ENCODE measurements at places on chromosomes 11 and 22. TPM values are rescaled to one million over a fixed set of nuclear protein-coding genes. Genes with fewer than 3 reads are reported as not detected.

FOLR2 gene
- not detected for total RNA-seq

APOL6 gene
- 21.5 TPM for total RNA-seq

SLC22A6 gene
- not detected for total RNA-seq

THAP7 gene
- 31.5 TPM for total RNA-seq

HORMAD2 gene
- total RNA-seq, result not detected

APOBEC3H gene
- 7.6 TPM for total RNA-seq

MIAT gene
- total RNA-seq, result 38.4 TPM

GGT1 gene
- total RNA-seq, result 52.9 TPM

HTR3B gene
- not detected for total RNA-seq

HBG2 gene
- not detected for total RNA-seq

PEX26 gene
- total RNA-seq, result 54.0 TPM

HEPHL1 gene
- total RNA-seq, result not detected

OR8G1 gene
- total RNA-seq, result not detected

WNT7B gene
- total RNA-seq, result not detected

ZDHHC5 gene
- 80.9 TPM for total RNA-seq

MICAL2 gene
- 501 TPM for total RNA-seq

TPBGL gene
- total RNA-seq, result 0.19 TPM

RRP8 gene
- total RNA-seq, result 41.5 TPM

RBMXL2 gene
- not detected for total RNA-seq

PARVA gene
- total RNA-seq, result not detected

PNPLA5 gene
- total RNA-seq, result not detected

NOX4 gene
- total RNA-seq, result not detected

ZBED4 gene
- 18.2 TPM for total RNA-seq

IRAG1 gene
- not detected for total RNA-seq

OR56B4 gene
- total RNA-seq, result not detected

TEX54 gene
- 0.79 TPM for total RNA-seq

PGM2L1 gene
- total RNA-seq, result 4.9 TPM

DBX1 gene
- total RNA-seq, result not detected

TYR gene
- not detected for total RNA-seq

YAP1 gene
- total RNA-seq, result not detected

BIRC3 gene
- 102 TPM for total RNA-seq

DTX4 gene
- total RNA-seq, result 0.47 TPM

TUG1 gene
- total RNA-seq, result 69.1 TPM

CDKN1C gene
- total RNA-seq, result 2.0 TPM

PRODH gene
- 0.98 TPM for total RNA-seq

HOATZ gene
- not detected for total RNA-seq

KRTAP5-8 gene
- not detected for total RNA-seq

NLRP14 gene
- total RNA-seq, result 0.21 TPM
